ENCODE measurements at places on chromosomes 3 and 15. TPM values are rescaled to one million over a fixed set of nuclear protein-coding genes. Genes with fewer than 3 reads are reported as not detected.
A peak's percentile ranks its signal among the peaks of the same experiment; 100 is the strongest.

DNA sequence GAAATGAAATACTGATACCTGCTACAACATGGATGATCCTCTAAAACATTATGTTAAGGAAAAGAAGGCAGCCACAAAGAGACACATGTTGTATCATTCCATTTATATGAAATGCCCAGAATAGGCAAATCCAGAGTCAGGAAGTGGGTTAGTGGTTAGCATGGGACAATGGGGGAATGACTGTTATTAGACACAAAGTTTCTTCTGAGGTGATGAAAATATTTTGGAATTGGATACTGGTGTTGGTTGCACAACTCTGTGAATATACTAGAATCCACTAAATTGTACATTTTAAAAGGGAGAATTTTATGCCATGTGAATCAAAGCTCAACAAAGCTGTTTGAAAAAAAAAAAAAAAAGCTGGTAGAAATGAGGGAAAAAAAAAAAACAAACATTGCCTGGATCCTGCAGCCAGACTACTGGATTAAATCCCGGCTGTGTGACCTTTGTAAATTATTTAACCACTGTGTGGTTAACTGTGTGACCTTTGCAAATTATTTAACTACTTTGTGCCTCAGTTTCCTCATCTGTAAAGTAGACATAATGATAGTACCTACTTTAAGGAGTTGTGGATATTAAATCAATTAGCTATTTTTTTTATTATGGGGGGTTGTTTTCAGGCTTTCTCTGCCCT lies 75.6 kb upstream of the PRICKLE2 start:
- H3K27me3 ChIP-seq: no peaks in the 10 kb centered on the region
- H3K4me1 ChIP-seq: no peaks in the 10 kb centered on the region
- H3K36me3 ChIP-seq: no peaks in the 10 kb centered on the region
- no peak for DNase-seq
- no peak overlapping the region for H3K4me3 ChIP-seq

- H3K4me3 ChIP-seq: no peak overlapping the region
- H3K27ac ChIP-seq: no peak overlapping the region
- H3K4me1 ChIP-seq: peaks cover 42% of the 10 kb centered on the region
- peak; percentile 77 for DNase-seq
Observed at GRCh38 chr15:70488002-70488605, 275.3 kb downstream of the UACA start.

- H3K36me3 ChIP-seq: no peaks in the 10 kb centered on the region
- no peak for DNase-seq
Observed at GRCh38 chr15:27707257-27707656, 391.9 kb downstream of the OCA2 start.

DNA sequence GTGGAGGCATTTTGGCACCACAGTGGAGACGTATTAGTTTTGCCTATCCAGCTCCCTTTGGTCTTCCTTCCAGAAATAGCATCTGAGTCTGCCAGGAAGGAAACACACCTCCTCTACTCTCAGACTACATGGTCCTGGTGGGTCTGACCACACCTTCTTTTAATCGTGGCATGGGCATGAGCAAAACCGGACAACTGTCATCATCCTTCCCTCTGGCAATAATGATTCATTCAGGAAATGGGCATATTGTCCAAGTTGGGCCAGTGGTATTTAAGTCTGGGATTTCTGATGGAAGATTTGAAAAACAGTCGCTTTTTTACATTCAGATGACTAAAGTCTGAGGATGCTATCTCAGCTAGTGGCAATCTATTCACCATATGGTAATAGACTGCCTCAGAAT lies 601.0 kb upstream of the ADAMTS9 start:
- no peak overlapping the region for H3K4me3 ChIP-seq
- H3K36me3 ChIP-seq: no peaks in the 10 kb centered on the region
- DNase-seq: no peak
- no peaks in the 10 kb centered on the region for H3K4me1 ChIP-seq

DNA sequence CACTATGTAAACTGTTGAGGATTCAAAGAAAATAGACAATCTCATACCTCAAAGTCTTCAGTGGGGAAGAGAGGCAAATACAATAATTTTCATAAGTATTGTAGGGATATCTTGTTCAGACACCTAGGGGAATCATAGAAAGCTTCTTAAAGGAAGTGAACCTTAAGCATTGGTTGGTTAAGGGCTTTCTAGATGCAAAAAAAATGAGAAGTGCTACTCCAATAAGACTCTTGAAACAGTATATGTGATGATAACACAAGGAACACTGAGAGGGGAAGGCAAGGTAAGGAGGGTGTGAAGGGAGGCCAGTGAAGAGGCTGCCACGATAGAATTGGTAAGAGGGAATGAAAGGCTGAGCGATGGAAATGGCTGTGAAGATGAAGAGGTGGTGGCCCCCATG lies 104.1 kb downstream of the TPRG1 start:
- H3K4me3 ChIP-seq: no peak overlapping the region
- H3K27me3 ChIP-seq: no peaks in the 10 kb centered on the region
- DNase-seq: no peak
- H3K4me1 ChIP-seq: no peaks in the 10 kb centered on the region

- no peak overlapping the region for H3K27ac ChIP-seq
- no peaks in the 10 kb centered on the region for H3K27me3 ChIP-seq
- H3K4me3 ChIP-seq: no peak overlapping the region
- H3K4me1 ChIP-seq: no peaks in the 10 kb centered on the region
- no peak for DNase-seq
Observed at GRCh38 chr3:21876782-21877181, 125.8 kb upstream of the ZNF385D start.

DNA sequence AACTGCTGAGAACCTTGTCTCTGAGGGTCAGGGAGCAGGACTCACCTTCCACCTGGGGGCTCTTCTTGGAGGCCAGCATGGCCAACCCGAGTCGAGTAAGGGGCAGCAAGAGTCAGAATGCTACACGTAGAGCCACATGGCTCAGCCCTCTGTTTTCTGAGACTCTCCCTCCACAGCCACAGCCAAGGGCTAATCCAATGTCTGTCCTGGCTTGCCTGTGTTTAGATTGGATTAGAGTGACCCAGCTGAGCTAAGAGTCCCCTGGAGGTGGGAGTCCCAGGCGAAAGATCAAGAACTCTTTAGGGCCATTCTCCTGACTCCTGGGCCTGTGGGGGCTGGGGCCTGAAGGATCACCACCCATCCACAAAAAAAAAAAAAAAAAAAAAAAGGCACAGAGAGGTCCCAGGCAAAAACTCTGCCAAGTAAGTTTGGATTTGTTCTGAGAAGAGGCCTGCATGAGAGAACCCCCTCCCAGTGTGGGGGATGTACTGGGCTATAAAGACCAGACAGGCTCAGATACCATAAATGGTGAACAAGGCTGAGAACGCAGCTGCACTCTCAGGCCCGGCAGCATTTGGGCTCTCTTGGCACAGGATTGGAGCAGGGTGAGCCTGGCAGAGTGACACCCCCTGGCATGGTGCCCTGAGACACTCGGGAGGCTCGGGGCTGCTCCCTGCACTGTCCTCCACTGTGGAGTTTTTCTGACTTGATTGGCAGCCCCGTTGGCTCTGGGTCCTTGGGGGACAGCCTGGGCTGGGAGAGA lies 88.0 kb upstream of the OSBPL11 start:
- H3K4me1 ChIP-seq: no peaks in the 10 kb centered on the region
- H3K27ac ChIP-seq: no peak overlapping the region
- H3K27me3 ChIP-seq: peaks cover 3% of the 10 kb centered on the region
- no peak overlapping the region for H3K4me3 ChIP-seq
- no peaks in the 10 kb centered on the region for H3K36me3 ChIP-seq

GRCh38 chr3:58260261-58260731 lies 22.7 kb downstream of the ABHD6 start:
- no peaks in the 10 kb centered on the region for H3K27me3 ChIP-seq
- no peaks in the 10 kb centered on the region for H3K4me1 ChIP-seq
- H3K4me3 ChIP-seq: no peak overlapping the region
- H3K27ac ChIP-seq: no peak overlapping the region

GRCh38 chr3:98343647-98344507 lies 9.8 kb upstream of the OR5K4 start:
- no peaks in the 10 kb centered on the region for H3K36me3 ChIP-seq
- H3K4me3 ChIP-seq: no peak overlapping the region

DNA sequence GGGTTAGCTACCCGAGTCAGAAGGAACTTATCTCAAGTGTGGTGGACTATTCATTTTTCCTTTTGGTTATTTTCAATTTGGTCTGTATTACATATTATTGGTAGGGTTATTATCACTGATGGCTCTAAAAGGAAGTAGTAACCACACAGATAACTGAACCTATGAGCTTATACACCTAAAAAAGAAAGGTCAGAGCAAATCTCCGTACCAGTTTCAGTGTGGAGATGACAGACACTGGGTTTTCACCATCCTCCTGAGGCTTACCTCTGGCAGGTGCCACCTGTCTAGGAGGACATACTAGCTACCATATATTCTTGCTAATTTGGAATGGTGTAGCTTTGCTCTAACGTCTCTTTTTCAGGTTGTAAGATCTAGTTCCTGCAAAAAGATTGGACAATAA lies 10.2 kb downstream of the GAP43 start:
- no peaks in the 10 kb centered on the region for H3K36me3 ChIP-seq
- H3K4me1 ChIP-seq: no peaks in the 10 kb centered on the region
- no peak overlapping the region for H3K4me3 ChIP-seq
- H3K27ac ChIP-seq: no peak overlapping the region
- no peak for DNase-seq

DNA sequence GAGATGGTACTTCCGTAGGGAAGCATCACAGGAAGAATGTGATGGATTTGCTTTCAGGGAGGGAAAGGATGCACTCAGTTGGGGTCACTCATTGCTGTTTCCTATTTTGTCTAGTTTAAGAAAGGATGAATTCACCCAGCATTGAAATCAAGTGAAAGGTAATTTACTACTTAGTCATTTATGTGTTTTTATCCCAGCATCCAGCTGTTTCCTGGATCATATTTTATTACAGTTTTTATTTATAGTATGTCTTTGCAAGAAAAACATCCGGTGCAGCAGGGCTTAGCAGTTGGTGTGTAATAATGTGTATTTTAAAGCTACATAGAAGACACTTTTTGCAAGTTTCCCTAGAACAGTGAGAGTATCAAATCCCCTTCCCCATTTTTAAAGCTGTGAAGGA lies 37.4 kb upstream of the GOLGA8B start:
- H3K4me3 ChIP-seq: no peak overlapping the region
- H3K27ac ChIP-seq: no peak overlapping the region
- no peak for DNase-seq
- peaks cover under 1% of the 10 kb centered on the region for H3K27me3 ChIP-seq

DNA sequence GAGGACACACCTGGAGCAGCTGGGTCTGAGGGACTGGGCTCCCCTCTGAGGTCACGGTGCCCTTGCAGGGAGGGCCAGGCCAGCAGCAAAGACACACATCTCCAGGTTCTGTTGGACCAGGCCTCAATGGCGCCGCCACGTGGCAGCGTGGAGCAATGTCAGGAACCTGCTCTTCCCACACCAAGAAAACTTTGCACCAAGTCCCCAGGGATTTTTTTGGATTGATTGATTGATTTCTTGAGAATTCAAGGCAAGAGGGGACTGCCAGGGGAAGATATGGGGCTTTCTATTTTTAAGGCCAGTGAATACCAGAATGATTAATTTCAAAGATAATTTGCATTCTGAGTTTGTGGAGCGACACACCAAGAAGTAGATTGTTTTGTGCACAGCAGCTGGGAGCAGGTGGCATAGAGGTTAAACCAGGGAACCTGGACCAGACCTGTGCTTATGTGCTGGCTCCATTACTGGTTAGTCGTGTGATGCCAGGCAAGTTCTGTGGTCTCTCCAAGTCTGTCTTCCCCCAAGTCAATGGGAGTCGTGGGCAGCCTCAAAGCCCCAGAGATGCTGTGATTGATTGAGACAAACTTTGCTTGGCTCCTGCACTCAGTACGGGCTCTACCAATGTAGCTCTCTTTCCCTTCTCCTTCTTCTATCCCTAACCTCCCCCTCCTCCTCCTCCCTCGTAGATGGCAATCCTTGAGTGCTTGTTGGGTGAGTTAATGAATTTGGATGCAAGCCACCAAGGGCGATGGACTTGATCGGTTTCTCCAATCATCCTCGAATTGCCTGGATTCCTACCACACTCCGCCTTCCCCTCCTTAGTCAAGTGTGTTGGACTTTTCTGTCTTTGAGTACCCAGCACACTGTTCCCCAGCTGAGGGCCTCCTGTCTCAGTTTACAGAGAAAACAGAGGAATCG lies 96.2 kb upstream of the TRPM1 start:
- H3K36me3 ChIP-seq: no peaks in the 10 kb centered on the region
- no peaks in the 10 kb centered on the region for H3K4me1 ChIP-seq
- no peak overlapping the region for H3K27ac ChIP-seq
- DNase-seq: peak; percentile 35
- H3K27me3 ChIP-seq: no peaks in the 10 kb centered on the region

ZBTB47 gene
- 3.8 TPM for total RNA-seq

ZDHHC23 gene
- 3.4 TPM for total RNA-seq

FETUB gene
- total RNA-seq: not detected

Data from naive thymus-derived CD4-positive, alpha-beta T cell (primary cell).